T-helper 1 cell (primary cell): ENCODE measurements at places on chromosomes 1 and 21.

DNA sequence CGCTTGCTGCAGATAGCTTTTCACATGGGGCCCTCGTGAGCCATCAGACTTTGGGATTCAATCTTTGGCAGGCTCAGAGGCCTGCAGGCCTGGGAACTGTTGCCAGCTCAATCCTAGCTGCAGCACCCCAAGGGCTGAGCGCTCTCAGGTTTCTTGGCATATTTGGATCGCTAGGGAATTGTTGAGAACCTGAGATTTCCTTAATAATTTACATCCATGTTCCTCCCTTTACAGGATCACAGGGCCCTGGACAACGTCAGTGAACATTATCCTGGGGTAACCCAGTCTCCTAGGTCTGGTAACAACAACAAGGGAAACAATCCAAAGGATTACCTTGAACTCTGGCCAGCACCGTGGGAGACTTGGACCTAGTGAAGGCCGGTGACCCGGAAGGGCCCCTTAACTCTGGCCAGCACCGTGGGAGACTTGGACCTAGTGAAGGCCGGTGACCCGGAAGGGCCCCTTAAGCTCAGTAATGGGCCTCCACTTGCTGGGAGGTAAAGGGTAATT lies 49.3 kb upstream of the NEK2 start:
- DNase-seq, result no peak

DNA sequence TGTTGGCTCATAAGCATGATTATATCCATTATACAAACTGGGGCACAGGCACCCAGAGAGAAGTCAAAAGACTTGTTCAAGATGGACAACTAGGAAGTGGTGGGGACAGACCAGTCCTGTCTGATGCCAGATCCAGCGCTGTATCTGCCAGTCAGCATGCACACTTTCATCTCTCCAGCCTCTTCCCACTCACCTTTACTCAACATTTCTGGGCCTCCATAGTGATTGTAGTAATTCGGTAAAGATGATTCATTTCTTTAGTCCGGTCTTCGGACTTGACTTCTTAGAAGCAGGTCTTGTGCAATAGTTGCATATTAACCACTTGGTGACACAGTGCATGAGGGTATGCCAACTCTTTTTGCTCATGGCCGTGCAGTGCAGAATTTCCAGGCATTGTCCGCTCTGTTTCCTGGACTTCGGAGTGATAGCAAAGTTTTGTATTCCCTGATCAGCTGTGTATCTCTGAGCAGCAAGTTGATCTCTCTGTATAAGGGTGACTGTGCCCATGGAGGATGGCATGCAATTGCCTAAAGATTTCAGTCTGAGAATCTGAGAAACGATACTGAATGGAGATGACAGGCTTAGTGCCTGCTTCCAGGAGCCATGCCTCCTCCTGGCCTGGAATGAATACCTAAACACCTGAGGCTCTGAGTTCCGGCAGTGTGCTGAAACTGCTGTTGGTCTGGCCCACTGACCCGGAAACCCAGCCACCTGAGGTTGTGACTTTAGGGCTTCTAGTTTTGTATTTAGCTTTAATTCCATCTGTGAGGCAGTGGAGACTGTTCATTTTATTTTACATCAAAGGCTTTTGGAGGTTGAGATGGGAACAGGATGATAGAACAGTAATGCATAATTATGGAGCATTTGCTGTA lies 39.0 kb downstream of the GALNT2 start:
- DNase-seq, result no peak

- no peak for DNase-seq
Measured at GRCh38 chr1:204894031-204894430, 23.4 kb downstream of the NFASC start.

DNA sequence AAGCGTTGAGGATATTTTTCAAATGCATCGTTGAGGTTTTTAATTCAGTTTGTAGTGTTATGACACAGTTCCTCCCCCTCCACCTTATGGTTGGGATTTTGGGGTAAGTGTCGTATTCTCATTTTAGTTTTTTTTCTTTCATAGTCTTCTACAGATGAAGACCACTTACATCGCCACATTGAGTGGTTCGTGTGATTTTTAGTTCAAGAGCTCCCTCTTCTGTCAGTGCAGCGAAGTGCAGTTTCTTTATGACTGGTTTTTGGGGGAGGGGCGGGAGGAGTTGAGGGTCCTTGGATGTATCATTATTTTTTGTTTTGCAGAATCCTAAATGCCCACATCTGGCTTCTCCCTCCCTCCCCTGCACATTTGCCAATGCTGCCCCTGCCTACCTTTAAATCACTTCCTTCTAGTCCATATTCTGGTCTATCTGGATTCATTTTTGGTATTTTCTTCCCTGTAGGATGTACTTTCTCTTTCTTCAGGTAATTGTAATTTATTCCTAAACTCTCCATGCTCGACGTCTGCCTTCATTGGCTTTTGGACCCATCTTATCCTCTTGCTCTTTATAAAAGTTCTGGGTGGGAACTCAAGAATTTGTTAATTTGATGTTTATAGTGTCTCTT lies 433.1 kb downstream of the CAMTA1 start:
- no peak for DNase-seq

DNA sequence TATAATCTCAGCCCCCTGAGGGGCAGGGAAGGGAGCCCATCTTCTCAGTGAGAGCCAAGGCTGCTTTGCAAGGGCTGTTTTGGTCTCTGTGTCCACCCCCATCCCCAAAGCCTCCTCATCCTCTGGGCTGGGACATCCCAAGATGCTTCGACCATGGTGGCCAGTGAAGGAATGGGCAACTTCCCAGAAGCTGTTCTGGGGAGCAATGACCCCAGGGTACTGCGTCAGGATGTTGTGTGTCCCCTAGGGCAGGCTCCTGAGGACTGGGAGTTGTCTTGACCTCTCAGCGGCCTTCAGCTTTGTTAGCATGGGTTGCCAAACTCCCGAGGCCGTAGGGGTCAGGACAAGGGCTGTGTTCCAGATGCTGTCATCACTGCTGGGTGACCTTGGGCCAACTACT lies 238.4 kb upstream of the POU3F1 start:
- no peak for DNase-seq

DNA sequence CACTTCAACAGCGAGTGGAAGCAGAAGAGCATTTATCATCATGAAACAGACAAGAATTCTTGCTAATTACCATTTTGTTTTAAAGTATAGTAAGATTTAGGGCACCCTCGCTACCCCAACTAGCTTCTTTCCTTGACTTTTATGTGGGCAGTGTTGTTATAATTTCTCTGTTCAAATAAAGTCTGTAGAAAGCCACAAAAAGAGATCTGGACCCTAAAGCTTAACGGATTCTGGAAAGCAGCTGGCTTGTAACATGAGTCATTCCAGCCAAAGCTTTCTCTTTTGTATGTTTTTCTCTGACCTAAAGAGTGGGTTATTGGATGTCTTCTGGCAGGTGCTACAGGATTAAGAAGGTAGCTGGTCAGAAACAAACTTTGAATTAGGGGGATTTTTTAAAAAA lies 37.4 kb downstream of the RUNX1 start:
- DNase-seq, result no peak

- DNase-seq, result no peak
Measured at GRCh38 chr21:18954441-18954844, 550.9 kb upstream of the TMPRSS15 start.

- DNase-seq, result no peak
Measured at GRCh38 chr1:34199927-34200326, 23.2 kb downstream of the C1orf94 start.

DNA sequence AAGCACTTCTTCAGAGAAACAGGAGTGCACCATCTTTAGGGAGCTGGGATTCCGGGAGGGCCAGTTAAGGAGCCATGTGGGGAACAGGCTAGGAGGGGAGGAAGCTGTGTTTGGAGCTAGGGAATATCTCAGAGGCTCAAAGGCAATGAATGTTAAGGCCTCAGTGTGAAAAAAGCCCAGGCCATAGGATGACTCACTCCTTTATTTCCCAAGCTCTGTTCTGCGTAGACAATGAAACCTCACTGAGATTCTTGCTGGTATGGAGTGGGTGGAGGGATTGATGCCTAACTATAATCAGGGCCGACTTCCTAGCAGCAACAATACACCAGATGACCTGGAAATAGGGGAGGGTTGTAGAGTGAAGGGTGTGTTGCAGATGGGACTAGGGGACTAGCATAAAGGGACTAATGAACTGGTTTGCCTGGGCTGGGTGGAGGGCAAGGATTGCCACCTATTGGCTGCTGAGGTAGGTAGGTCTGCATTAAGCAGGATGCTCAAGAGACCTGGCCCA lies 2.1 kb downstream of the GNAT2 start:
- DNase-seq, result no peak

GRCh38 chr1:226682871-226683814 lies 55.9 kb downstream of the ITPKB start:
- DNase-seq, result no peak

GRCh38 chr1:18564676-18565075 lies 66.0 kb upstream of the PAX7 start:
- DNase-seq, result no peak

GRCh38 chr1:161907265-161907664 lies 116.4 kb downstream of the OLFML2B start:
- DNase-seq, result no peak

DNA sequence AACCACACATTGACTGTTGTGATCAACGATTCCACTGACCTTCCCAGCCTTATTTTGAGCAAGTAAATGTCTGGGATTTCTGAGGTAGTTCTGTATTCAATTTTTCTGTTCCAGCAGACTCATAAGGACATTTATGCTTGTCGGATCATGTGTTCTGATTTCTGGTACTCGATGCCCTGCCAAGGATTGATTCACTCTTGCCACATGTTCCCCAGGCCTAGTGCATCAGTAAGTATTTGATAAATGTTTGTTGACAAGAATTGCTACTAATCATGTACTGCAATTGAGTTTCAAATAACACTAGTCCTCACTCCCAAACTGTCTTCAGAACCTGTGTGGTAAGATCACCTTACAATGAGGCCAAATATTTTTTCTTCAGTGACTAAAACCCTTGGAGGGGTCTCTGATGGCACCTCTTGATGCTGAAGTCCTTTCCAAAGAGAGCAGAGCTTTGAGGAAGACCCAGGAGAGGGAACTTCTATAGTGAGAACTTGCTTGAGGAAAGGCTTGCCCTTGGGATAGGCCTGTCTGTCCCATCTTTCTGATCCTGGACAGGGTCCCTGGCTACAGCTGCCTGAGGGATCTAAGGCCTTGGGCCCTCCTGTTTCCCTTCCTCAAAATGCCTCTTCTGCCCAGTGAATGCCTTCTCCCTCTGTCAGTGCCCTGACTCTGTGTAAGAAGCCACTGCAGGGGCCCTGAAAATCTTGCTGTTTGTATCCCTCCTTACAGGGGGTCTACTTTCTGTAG lies 115.8 kb upstream of the FAM78B start:
- DNase-seq, result no peak

- DNase-seq, result no peak
Measured at GRCh38 chr21:16307256-16307655, 577.5 kb downstream of the USP25 start.

DNA sequence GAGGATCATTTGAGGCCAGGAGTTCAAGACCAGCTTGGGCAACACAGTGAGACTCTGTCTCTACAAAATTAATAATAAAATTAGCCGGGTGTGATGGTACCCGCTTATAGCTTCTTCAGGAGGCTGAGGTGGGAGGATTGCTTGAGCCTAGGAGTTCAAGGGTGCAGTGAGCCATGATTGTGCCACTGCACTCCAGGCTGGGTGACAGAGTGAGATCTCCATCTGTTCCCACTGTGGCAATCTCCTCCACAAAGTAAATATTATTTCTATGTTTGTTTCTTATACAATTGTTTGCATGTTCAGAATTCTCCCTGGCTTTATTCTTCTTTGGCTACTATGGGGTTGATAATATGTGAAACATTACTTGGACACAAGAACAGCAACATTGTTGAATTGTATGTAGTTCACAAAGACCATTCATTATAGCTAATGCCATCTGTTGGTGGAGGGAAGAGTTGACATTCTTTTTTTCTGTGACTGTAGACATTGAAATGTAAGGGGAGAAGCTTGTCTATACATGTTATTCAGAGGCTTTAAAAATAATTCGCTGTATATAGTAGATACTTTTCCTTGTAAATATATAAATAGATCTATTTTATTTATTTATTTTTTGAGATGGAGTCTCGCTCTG lies 47.8 kb upstream of the SRSF10 start:
- DNase-seq, result no peak

GRCh38 chr1:17943506-17943905 lies 164.1 kb upstream of the IGSF21 start:
- no peak for DNase-seq

GRCh38 chr21:17467829-17468228 lies 45.0 kb upstream of the CXADR start:
- no peak for DNase-seq

- no peak for DNase-seq
Measured at GRCh38 chr1:56416495-56416894, 162.9 kb downstream of the PLPP3 start.

GRCh38 chr1:154478013-154478412 lies 24.0 kb upstream of the TDRD10 start:
- DNase-seq, result no peak

GRCh38 chr1:48937732-48938131 lies 161.0 kb upstream of the BEND5 start:
- no peak for DNase-seq

DNA sequence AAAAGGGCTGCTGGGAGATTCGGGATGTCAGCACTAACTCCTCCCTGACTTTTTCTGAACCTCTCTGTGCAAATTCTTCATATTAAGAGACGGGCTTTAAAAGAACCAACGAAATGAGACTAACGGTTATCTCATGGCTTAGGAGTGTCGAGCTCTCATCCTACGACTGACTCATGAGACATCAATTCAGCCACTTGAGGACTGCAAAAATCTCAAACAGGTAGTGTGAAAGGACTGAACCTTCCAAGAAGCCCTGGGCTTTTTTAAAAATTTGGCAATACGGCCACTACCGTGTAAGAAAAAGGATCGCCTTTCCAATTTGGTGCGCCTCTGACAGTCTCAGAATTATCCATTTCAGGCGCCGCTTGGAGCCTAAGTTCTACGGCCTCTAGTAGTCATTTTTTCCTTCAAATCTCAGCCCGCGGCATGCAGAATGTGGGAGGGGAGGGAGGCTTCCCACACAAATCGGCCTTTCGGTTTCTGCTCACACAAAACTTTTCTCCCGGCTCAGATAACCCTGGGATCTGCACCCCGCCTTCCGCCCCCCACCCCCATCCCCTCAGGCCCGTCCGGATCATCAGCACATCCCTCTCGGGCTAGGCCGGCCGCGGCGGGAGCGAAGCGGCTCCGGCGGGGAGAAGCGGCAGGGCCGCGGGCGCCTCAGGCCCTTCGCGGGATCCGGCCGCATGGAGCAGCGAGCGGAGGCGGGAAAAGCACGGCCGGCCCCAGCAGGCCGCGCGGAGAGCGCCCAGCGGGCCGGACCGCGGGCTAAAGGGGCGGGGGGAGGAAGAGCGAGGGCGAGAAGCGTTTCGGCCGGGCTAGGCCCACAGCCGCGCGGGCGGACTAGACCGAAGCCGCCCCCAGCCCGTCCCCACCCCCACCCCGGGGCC lies 618 bp downstream of the HNRNPR start:
- peak; percentile 10 for DNase-seq
